ENCODE measurements at places on chromosomes 1 and 21.
A peak's percentile ranks its signal among the peaks of the same experiment; 100 is the strongest.

DNA sequence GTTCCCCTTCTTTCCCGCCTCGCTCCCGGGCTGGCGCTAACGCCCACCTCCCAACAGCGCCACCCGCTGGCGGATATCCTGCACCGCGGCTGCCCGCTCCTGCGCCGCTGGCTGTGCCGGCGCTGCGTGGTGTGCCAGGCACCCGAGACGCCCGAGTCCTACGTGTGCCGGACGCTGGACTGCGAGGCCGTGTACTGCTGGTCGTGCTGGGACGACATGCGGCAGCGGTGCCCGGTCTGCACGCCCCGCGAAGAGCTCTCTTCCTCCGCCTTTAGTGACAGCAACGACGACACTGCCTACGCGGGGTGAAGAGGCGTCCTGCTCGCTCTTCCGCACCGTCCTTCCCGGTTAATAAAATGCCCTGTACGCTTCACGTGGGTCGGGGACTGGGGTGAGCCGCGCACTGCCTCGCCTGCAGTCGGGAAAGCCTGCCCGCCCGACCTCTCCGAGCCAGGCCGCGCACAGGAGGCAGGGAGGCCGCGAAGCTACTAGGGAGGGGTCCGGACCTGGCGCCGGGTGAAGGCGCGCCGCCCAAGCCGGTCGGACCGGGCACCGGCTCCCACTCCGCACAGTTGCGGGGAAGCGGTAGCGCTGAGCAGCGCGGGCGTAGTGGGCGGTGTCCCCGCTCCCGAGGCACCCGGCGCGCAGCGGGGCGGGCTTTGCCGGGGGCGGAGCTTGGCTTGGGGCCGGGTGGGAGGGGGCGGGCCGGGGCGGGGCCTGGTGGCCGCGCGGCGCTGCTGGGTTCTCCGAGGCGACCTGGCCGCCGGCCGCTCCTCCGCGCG lies at the start of gene ADAM15:
ADAM15 (plus strand) TSS at position 757 of the 782 bp plus-strand sequence. CDS start 71 bp downstream, outside the sequence.
- peak within 1 kb of the TSS; percentile 98 for H3K27ac ChIP-seq
- peaks cover 20% of the 10 kb centered on the region for H3K36me3 ChIP-seq
- peaks cover 26% of the 10 kb centered on the region for H3K4me1 ChIP-seq
- H3K27me3 ChIP-seq = no peaks in the 10 kb centered on the region
- DNase-seq = no peak

DNA sequence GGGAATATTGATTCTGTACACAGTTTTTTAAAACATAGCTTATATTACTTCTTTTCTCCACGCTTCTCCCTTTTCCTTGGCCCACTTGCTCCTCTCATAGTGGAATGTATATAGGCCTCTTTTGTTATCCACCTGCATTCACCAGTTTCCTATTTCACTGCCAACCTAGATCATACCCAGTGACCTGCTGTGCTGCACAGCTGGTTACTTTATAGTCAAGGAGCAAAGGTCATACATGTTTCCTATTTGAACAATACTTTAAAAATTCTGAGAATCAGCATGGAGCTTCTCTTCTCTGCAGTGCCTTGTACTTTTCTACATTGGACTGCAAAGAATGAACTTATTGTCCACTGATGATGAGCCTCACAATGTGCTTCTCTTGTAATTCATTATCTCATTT lies 4.3 kb upstream of the SLC35D1 start:
- no peaks in the 10 kb centered on the region for H3K36me3 ChIP-seq
- peaks cover 7% of the 10 kb centered on the region for H3K4me1 ChIP-seq
- no peak for DNase-seq

DNA sequence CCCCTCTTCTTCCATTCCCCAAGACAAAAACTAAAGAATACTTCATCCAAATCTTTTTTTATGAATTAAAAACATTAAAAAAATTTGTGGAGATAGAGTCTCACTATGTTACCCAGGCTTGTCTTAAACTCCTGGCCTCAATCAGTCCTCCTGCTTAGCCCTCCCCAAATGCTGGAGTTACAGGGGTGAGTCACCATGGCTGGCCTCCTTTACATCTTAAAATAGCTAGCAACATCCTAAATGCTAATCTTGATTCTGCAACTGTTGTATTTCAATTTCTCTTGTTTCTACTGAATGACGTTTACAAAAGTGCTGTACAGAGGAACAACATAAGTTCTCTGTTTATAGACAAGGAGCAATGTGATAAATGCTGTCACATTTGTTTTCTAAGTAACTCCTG lies 483.5 kb downstream of the ADGRL2 start:
- H3K36me3 ChIP-seq = no peaks in the 10 kb centered on the region
- no peak for DNase-seq
- H3K4me1 ChIP-seq = no peaks in the 10 kb centered on the region
- H3K27me3 ChIP-seq = no peaks in the 10 kb centered on the region

DNA sequence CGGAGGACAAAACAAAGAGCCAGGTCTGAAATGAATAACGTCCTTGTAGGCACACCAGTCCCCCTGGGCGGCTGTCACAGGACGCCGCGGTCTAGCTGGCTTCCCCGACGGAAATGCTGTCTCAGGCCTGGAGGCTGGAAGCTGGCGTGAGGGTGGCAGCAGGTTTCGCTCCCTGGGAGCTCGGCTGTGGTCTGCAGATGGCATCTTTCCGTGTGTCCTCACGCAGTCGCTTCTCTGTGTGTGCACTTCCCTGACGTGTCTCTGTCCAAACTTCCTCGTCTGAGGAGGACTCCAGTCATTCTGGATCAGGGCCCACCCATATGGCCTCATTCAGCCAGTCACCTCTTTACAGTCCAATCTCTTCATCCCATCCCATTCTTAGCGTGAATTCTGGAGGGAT lies 14.2 kb downstream of the TNFRSF14 start:
- no peak overlapping the region for H3K27ac ChIP-seq
- H3K36me3 ChIP-seq = no peaks in the 10 kb centered on the region
- H3K4me1 ChIP-seq = no peaks in the 10 kb centered on the region
- no peak for DNase-seq
- H3K27me3 ChIP-seq = peaks cover 62% of the 10 kb centered on the region

- no peaks in the 10 kb centered on the region for H3K36me3 ChIP-seq
- peaks cover 7% of the 10 kb centered on the region for H3K4me1 ChIP-seq
- H3K4me3 ChIP-seq = no peak overlapping the region
Measured at GRCh38 chr1:61568460-61569302, 156.3 kb downstream of the TM2D1 start.

Measured in esophagus squamous epithelium (tissue), 5 donors.